ENCODE measurements at places on chromosomes 5 and 9.

- no peak for DNase-seq
Measured at GRCh38 chr9:123583646-123584045, 227.6 kb downstream of the CRB2 start.

- peak; percentile 57 for DNase-seq
Measured at GRCh38 chr5:39495227-39495626, 70.4 kb upstream of the DAB2 start.

DNA sequence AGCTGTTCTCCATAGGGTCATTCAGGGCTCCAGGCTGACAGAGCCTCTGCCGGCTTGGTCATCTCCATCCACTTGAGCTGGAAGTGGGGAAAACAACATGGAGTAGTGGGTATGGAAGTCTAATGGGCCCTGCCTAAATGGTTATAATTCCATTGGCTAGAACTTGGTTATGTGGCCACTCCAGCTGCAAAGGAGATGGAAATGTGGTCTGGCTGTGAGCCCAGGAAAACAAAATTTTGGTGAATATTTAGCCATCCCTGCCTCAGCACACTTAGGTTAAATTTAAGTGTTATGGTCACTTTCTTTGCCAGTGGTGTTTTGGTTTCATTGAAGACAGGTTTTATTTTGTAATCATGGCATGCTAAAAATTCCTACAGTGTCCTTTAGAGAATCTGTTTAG is 112.3 kb downstream of the SMARCA2 start:
- DNase-seq = no peak

DNA sequence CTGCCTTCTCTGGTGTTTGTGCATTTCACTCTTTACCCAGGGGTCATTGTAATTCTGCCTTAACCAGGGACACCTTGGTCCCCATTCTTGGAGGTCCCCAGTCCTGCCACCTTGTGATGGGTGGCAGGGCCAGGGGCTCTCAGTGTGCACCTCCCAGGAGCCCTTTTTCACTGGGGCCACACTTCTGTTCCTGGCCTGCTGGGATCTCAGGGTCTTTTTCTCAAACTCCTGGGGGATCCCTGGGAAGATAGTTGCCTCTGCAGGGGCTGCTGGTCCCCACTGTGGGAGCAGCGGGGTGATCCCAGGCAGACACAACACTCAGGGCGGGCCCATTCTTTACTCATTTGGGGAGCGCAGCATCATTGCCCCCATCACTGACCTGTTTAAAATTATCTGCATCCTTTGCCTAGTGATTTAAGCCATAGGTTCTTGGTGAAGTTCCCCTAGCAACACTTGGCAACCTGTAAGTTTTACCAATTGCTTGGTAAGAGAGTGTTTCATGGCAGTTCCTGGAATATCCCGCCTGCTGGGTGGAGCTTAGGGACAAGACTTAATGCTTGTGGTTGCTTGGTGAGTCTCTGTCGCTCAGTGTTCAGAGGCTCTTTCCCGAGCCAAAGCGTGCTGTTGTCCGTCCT is 15.7 kb downstream of the PHF2 start:
- no peak for DNase-seq

GRCh38 chr5:170067574-170068170 is 38.0 kb upstream of the FOXI1 start:
- DNase-seq = no peak

DNA sequence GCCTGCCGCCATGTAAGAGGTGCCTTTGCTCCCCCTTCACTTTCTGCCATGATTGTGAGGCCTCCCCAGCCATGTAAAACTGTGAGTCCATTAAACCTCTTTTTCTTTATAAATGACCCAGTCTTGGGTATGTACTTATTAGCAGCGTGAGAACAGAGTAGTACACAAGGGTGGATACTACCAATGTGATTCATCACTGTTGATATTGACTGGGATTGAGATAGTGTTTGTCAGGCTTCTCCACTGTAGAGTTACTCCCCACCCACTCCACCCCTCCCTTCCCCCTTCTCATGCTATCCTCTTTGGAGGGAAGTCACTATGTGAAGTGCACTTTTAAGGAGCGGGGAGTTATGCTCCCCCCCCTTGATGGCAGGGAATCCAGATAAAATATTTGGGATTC is 11.4 kb upstream of the CRHBP start:
- DNase-seq = no peak

DNA sequence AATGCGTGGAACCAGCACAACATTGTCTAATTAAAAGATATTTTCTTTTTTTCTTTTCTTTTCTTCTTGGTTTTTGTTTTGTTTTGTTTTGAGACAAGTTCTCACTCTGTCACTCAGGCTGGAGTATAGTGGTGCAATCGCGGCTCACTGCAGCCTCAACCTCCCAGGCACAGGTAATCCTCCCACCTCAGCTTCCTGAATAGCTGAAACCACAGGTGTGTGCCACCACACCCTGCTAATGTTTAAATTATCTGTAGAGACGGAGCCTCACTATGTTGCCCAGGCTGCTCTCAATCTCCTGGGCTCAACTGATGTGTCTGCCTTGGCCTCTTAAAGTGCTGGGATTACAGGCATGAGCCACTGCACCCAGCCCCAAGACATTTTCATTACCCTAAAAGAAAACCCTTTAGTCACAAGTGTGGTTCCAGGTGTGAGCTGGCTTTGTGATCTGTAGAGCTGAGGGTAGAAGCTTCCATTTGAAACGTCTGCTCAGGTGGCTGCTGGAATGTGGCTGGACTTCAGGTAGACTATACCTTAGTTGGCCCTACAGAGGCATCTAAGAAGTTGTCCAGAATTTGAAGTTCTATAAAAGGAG is 19.1 kb upstream of the NEK6 start:
- no peak for DNase-seq

DNA sequence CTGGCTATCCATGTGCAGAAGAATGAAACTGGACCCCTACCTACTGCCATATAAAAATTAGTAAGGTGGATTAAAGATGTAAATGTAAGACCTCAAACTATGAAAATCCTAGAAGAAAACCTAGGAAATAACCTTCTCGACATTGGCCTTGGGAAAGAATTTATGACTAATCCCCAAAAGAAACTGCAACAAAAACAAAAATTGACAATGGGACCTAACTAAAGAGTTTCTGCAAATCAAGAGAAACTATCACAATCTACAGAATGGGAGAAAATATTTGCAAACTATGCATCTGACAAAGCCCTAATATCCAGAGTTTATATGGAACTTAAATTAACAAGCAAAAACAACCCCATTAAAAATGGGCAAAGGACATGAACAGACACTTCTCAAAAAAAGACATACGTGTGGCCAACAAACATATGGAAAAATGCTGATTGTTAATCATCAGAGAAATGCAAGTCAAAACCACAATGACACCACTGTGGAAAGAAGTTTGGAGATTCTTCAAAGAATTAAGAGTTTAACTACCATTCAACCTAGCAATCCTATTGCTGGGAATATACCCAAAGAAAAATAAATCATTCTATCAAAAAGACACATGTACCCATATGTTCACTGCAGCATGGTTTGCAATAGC is 98.5 kb downstream of the NR3C1 start:
- DNase-seq = no peak

DNA sequence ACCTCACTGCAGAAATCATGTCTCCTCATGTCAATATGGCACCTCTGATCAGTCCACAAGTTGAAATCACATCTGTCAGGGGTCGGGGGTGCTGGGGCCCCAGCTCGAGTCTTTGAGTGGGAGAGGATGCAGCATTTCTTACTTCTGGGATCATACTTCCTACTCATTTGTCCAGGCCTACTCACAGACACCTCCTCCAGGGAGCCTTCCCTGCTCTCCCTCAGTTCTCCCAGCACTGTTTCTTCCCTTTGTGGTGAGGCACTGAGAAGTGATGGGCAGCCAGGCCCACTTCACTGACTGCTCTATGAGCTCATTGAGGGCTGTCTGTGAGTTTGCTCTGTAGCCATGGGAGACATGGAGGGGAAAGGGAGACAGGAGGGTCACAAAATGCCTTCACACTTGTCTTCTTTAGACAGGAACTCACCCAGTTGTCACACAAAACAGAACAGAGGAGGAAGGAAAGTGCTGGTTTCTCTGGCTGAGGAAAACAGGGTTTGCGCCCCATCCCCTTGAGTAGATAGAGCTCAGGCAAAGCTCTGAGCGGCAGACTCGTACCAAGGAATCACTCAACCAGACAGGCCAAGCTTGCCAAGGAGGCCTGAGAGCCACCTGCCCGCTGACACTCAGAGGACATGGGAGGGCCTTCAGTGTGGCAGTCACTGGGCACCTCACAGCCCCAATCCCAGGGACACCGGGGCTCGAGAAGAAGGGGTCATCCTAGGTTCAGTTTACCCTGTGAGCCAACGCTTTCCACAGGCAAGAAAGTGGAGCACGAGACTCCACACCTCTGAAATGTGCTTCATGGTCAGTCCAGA is 152.9 kb downstream of the GABBR2 start:
- no peak for DNase-seq

DNA sequence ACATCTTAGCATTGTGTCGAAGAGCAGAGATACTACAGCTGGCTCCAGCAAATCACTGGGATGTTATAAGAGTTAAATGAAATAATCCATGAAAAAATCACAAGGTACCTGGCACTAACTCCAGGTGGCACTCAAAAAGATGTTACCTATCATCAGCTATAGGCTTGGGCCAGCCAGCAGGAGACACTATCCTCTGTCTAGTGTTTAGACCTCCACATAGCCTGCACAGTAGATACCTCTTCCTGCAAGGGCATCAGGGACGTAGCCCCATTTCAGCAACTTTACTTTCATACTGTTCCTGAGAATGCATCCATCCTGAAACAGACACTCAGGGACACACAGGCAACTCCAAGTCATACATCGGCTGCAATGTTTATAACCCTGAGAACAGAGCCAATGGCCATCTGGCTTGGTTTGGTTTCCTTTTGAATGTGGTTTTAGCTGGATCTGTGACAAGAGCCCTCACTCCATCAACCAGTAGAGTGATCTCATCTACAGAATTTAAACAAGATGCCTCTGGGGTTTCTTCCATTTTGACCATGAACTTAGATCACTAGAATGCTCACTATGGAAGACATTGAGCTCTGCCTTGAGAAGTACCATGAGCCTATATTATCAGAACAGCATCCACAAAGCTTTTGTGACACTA is 69.9 kb downstream of the TLE1 start:
- no peak for DNase-seq

- DNase-seq = no peak
Measured at GRCh38 chr5:107232788-107233187, 437.9 kb downstream of the EFNA5 start.

DNA sequence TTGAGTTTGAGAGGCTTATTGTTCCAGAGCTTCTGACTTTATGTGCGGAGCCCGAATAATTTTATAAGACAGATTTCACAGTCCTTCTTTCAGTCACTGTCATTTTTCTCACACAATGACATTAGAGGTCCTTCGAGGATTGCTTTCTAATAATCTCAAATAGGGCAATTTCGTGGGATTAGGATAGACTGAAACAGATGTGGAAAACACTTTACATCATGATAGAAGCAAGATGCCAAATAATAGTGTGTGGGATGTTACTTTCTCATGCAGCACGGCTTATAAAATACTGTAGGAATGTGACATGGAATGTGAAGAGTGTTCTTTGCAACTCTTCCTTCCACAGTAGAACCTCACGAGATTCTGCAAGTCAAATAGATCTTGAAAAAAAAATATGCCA is 451.3 kb downstream of the SEMA5A start:
- no peak for DNase-seq

DNA sequence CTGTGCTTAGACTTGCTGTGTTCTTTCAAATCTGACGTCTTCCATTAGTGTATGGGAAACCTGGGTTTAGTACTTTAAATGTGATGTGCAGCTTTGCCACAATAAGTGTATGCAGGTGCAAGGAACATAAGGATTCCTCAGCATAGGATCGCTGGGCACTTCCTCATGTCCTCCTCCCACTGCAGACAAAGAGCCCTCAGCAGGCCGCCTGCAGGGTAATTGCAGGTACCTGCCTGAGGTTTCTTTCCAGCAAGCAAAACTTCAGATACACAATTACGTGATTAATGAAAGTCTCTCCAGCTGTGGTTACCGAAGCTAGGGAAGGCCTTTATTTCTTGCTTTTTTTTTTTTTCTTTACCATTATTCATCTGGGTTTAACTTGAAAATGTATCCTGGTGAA is 233.1 kb downstream of the RFK start:
- DNase-seq = no peak

DNA sequence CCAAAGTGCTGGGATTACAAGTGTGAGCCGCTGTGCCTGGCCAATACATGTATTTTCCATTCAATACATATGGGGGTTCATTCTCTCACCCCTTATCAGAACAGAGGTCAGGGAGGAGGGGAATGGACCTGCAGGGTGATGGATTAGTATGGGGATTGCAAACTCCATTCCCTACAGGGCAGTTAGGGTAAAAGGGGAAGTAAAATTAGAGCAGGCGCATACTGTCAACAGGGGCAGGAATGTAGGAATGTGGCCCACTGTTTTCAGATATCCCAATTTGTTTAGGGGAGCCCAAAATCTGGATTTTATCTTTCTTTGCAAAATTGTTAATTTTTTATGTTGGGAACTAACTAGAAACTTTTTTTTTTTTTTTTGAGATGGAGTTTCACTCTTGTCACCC is 46.4 kb upstream of the SLC44A1 start:
- DNase-seq = no peak

- no peak for DNase-seq
Measured at GRCh38 chr9:35702696-35703095, 13.0 kb upstream of the TPM2 start.

DNA sequence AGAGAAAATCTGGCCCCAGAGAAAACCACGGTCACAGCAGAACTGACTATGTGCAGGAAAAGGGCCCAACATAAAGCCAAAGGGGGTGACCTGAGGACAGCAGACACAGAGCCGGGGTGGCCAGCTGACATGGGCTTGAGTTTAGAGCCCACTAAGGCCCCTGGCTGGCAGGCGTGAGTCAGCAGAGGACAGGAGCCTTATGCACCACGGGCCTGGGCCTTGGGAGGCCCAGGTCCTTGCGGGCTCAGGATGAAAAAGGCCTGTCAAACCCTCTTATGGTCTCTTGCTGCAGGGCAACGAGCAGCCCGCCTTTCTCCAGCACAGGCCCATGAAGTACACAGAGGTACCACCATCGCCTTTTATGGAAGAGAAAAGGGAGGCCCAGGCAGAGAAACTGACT is 19.7 kb downstream of the STK10 start:
- no peak for DNase-seq

- peak; percentile 78 for DNase-seq
Measured at GRCh38 chr5:45288746-45289145, 407.4 kb downstream of the HCN1 start.

GRCh38 chr9:8012986-8013385 is 213.4 kb upstream of the DMAC1 start:
- DNase-seq = no peak

- no peak for DNase-seq
Measured at GRCh38 chr9:70438341-70438928, 24.0 kb upstream of the KLF9 start.

DNA sequence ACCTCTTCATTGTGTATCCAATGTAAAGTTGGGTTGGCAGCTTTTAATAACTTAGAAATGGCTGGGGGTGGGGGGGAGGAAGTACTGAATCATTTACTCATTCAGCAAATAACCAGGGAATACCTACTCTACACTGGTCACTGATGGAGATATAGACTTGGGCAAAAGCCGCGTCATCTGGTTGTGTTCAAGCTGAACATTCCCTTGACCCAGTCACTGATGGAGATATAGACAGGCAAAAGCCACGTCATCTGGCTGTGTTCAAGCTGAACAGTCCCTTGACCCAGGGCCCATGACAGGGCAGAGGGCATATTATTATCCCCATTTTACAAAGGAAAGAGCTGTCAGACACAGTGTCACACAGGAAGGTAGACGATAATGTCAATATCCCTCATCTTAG is 32.6 kb downstream of the FOXI1 start:
- DNase-seq = no peak
